ENCODE measurements at places on chromosomes 4 and X. TPM values are rescaled to one million over a fixed set of nuclear protein-coding genes. Genes with fewer than 3 reads are reported as not detected.

The PASD1 gene
- not detected for total RNA-seq

The OPHN1 gene
- 13.0 TPM for total RNA-seq

The SMIM20 gene
- total RNA-seq = 39.4 TPM

DNA sequence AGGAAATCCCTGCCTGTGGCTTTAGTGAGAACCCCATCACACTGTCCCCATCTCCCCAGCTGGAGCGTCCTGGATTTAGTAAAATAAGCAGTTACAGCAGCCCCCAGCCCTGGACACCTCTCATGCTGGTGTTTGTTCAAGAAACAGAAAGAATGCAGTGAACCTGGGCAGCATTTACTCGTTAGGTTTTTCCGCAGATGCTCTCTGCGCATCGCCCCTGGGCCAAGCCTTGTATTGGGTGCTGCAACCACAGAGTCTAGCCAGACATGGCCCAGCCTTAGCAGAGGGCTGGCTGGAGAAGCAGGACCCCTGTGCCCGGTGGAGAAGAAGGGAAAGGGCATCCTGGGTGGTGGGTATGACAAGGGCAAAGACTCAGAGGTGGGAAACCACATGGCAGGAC, 136.3 kb upstream of the PSAPL1 start:
- no peak for DNase-seq

GRCh38 chrX:129686422-129686948, 31.7 kb upstream of the APLN start:
- DNase-seq = peak; percentile 55

- DNase-seq = no peak
These were observed 18.3 kb downstream of the CD99L2 start for GRCh38 chrX:150879855-150880807.

DNA sequence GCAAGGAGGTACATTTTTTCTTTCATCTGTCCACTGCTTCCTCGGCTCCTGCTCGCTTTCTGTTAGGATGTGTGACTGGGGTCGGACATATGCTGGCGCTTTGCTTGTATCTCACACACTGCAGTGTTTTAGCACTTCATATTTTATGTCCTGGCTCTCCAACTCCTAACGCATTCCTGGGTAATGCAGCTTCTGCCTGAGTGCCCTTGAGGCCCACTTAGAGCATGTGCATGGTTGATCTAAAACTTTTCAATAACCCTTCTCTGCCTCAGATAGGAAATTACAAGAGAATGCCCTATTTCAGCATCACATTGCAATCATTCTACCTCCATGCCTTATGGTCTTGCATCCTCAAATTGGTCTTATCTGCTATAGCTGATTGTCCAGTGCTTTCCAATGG, 65.3 kb downstream of the NEIL3 start:
- no peak for DNase-seq

DNA sequence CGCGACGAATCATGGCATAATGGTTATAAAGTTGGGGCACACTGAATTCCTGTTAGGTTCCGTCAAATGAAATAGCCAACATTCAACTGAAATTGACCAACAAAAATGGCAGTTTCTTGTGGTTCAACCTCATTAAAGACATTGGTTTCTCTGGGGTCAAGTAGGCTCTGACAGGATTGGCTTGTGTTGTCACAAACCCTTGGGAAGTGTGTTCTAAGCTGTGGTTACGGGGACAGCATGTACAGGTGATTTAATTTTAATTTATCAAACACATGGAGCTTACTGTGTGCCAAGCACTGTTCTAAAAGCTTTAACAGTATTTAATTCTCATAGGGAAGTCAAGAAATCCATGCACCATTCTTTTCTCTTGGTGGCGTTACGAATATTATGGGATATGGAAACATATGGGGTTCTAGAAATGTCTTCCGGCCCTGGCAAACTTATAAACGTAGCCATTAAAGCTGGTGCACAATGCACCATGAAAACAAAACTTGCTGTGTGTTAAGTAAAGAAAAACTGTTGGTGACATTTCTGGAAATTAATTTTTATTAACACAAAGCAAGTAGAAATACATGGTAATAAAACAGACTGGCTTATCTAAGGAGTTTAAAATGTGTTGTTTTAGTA, 891 bp downstream of the XK start:
- no peak for DNase-seq

DNA sequence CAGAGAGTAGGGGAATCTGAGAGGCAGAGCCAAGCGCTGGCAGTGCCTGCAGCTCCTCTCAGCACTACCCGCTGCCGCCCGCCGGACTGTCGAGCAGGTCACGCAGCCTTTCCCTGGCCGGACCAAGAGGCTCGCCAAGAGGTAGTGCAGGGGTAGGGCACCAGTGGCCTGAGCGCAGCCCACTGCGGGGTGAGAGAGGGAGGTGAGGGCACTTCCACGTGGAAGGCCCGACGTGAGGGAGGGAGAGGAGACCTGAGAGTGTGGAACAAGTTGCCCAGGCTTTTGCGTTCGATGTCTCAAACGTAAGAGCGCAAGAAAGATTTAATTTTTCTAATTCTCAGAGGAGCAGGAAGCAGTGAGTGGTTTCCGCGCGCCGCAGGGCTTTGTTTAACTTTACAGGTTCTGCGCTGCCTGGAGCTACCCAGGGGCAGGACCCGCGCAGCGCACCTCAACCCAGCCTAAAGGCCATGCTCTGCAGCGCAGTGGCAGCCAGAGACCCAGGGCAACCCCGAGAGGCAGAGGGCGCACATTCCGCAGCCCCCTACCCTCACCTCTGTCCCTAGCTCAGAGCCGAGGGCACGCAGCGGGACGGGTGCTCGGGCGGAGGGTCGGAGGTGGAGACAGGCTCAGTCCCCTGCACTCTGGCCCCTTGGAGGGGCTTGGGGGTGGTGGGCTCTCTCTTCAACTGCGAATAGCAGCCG, 14.9 kb downstream of the ARHGAP36 start:
- no peak for DNase-seq

GRCh38 chr4:90183254-90183653, 56.1 kb downstream of the CCSER1 start:
- no peak for DNase-seq

DNA sequence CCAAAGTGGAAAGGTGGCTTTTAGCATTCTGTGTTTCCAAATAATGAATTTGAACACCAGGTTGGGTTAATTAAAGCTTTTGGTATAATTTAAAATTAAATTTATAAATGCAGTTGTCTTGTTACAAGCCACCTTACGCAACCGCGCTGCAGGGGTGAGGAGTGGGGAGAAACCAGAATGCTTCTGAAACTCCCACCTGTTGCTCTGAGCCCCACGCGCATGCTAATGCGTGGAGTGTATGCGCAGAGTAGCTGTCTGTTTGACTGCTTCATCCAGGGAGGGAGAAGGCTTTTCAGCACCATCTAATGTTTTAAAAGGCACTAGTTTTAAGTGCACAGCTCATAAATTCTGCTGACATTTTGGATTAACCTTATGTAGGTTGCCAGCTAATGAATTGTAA, 12.5 kb downstream of the OGT start:
- no peak for DNase-seq

GRCh38 chrX:78653118-78653822, 5.9 kb downstream of the RTL3 start:
- no peak for DNase-seq

- no peak for DNase-seq
These were observed 18.2 kb downstream of the PRDM8 start for GRCh38 chr4:80215449-80216052.
